Adrenal gland (tissue), 19 donors: ENCODE measurements at places on chromosomes 2 and 18. TPM values are rescaled to one million over a fixed set of nuclear protein-coding genes. Genes with fewer than 3 reads are reported as not detected.

DNA sequence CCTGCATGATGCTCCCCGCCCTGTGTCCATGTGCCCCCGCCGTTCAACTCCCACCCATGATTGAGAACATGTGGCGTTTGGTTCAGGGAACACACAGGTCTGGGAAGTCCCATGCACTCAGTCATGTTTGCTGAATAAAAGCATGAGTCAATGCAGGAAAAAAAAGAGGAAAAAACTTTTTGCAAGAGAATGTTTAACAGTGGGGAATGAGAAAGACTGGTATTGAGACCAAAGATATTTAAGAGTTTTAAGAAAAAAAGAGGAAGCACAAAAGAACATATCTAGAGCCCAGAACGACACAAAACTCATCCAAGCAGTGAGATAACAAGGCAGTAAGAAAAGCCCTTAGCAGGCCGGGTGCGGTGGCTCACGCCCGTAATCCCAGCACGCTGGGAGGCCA lies 279.2 kb upstream of the THSD7B start:
- H3K36me3 ChIP-seq = no peaks in the 10 kb centered on the region
- no peaks in the 10 kb centered on the region for H3K27me3 ChIP-seq
- no peaks in the 10 kb centered on the region for H3K4me1 ChIP-seq
- DNase-seq = no peak
- H3K4me3 ChIP-seq = no peak overlapping the region

DNA sequence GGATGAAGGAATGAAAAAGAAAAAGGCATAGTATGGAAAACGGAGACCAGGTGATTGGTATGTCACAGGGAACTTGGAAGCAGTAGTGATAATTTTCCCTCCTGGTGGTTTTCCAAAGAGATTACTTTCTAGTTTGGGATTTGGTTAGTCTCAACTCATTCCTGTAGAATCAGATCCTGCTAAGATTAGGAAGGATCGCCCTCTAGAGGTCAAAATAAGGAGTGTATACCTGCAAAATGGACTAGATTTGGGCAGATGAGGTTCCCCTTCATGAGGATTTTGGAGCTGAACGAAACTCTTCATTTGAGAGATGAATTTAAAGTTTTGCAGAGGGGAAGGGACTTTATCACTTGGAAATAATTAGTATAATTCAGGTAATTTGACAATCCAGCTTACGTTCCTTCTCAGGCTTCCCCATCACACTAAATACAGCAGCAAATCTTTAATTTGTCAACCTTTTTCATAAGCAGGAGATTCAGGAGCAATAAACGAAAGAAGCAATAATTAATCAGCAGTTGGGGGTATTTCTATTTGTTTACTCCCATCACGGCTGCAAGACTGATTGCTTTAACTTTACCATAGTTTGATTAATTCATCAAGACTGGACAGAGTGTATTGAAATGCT lies 65.2 kb downstream of the CCDC195 start:
- no peaks in the 10 kb centered on the region for H3K4me1 ChIP-seq
- no peaks in the 10 kb centered on the region for H3K27me3 ChIP-seq
- H3K36me3 ChIP-seq = no peaks in the 10 kb centered on the region
- no peak for DNase-seq

DNA sequence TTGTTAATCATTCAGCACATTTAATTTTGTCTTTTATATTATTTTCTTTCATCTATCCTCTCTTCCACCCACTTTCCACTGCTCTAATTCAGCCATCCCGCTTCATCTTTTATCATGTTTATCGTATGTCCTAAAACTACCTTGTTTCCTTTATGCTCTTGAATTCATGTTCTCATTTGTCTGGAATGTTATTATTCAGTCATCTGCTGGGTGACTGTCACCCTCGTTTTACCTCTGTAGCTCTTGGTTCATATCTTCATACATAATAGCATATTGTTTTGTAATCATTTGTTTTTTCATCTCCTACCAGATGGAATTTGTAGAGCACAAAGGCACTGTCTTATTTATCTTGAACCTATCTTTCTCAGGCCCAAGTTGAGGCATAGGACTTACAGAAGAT lies 37.0 kb downstream of the SMCHD1 start:
- no peak overlapping the region for H3K27ac ChIP-seq
- H3K4me1 ChIP-seq = no peaks in the 10 kb centered on the region
- no peak overlapping the region for H3K4me3 ChIP-seq

- H3K27ac ChIP-seq = no peak overlapping the region
- H3K4me1 ChIP-seq = no peaks in the 10 kb centered on the region
- no peaks in the 10 kb centered on the region for H3K27me3 ChIP-seq
Measured at GRCh38 chr2:197613509-197613987, 61.8 kb downstream of the RFTN2 start.

GRCh38 chr2:47747878-47748277 lies 35.1 kb upstream of the MSH6 start:
- H3K36me3 ChIP-seq = no peaks in the 10 kb centered on the region
- no peak overlapping the region for H3K27ac ChIP-seq
- H3K27me3 ChIP-seq = no peaks in the 10 kb centered on the region
- no peak overlapping the region for H3K4me3 ChIP-seq
- no peak for DNase-seq

GRCh38 chr2:240701736-240702639 lies 10.3 kb downstream of the AQP12A start:
- peaks cover 15% of the 10 kb centered on the region for H3K27me3 ChIP-seq
- DNase-seq = no peak
- H3K4me1 ChIP-seq = no peaks in the 10 kb centered on the region
- no peaks in the 10 kb centered on the region for H3K36me3 ChIP-seq
- no peak overlapping the region for H3K4me3 ChIP-seq

DNA sequence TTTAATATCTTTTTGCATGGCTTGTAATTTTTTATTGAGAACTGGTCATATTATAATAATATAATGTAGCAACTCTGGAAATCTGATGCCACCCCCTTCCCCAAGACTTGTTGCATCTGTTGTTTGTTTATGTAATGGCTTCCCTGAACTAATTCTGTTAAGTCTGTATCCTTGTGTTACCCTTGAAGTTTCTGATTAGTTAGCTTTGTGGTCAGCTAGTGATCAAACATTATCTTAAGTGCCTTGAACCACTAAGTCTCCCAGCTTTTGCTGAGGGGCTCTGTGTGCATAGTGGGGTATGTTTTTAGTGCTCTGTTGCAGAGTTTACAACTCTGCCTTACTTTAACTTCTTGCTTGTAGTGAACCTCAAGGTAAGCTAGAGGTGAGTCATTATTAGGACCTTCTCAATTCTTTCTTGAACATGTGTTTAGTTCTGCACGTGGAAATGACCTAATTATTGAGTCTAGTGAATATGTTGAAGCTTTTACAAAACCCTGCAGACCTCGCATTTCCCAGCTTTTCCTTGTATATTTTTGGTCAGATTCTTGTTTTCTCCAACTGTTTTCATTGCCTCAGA lies 24.8 kb downstream of the SMCHD1 start:
- no peak overlapping the region for H3K4me3 ChIP-seq
- H3K27ac ChIP-seq = no peak overlapping the region
- no peaks in the 10 kb centered on the region for H3K27me3 ChIP-seq
- H3K36me3 ChIP-seq = no peaks in the 10 kb centered on the region
- no peak for DNase-seq
- no peaks in the 10 kb centered on the region for H3K4me1 ChIP-seq

- H3K4me3 ChIP-seq = no peak overlapping the region
- peak overlapping the region; percentile 88 for H3K27ac ChIP-seq
- DNase-seq = no peak
- H3K27me3 ChIP-seq = no peaks in the 10 kb centered on the region
- no peaks in the 10 kb centered on the region for H3K36me3 ChIP-seq
Measured at GRCh38 chr2:175005733-175006264, 618 bp upstream of the CHN1 start.

DNA sequence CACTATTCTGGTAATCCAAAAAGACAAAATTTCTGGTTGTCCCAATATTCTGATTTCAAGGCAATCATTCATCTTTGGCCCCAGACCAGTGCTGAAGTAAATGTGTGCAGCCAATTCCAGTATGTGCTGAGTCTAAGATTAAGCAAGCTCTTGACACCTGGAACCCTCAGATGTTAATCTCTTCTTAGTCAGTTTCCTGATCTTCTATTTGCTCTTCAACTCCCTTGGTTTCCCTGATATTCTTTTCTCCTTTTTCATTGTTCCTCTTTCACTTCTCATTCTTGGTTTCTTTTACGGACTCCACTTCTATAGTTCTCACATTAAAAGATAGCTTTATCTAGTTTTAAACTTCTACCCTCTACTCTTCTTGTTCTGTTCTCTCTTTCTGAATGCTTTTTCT lies 445.7 kb upstream of the FANCL start:
- no peak overlapping the region for H3K27ac ChIP-seq
- H3K27me3 ChIP-seq = no peaks in the 10 kb centered on the region
- H3K36me3 ChIP-seq = no peaks in the 10 kb centered on the region
- H3K4me3 ChIP-seq = no peak overlapping the region
- DNase-seq = no peak

DNA sequence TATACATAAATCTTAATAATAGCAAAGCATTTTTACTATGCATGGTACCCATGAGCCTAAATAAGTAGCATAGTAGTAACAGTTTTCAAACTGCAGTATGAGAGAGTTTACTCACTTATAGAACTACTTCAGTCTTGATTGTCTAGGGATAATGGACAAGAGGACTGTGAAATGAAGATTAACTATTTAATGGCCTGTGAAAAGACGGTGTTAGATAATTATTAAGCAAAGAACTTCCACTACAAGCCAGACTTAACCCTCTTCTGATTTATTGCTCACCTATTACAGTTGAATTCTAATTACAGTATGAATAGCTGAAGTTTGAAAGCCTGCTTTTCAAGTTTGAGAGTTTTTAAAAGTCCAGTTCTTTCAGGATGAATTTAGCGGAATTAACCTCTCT lies 18.9 kb downstream of the PIK3C3 start:
- DNase-seq = no peak
- no peaks in the 10 kb centered on the region for H3K36me3 ChIP-seq
- no peak overlapping the region for H3K4me3 ChIP-seq
- no peak overlapping the region for H3K27ac ChIP-seq
- H3K4me1 ChIP-seq = peaks cover 6% of the 10 kb centered on the region
- H3K27me3 ChIP-seq = no peaks in the 10 kb centered on the region

DNA sequence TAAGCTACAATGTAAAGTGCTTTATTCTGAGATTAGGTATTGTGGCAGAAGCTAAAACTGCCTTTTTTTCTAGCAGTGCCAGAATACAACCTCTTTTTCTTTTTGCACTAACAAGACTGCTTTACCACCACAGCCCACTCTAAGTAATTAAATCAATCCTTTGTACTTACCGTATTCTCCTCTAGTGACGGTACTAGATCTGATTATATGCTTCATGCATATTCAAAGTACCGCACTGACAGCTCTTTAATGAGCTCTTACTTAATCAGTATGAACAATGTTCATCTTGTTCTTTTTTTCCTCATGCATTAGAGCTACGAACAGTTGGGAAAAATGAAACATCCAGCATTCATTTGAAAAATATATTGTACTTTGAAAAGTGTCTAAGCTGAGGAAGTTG lies 16.1 kb upstream of the OTX1 start:
- no peak for DNase-seq
- no peak overlapping the region for H3K4me3 ChIP-seq
- H3K4me1 ChIP-seq = no peaks in the 10 kb centered on the region
- no peaks in the 10 kb centered on the region for H3K27me3 ChIP-seq
- H3K27ac ChIP-seq = no peak overlapping the region

GRCh38 chr18:76433788-76434187 lies 61.3 kb downstream of the ZNF516 start:
- peaks cover 20% of the 10 kb centered on the region for H3K36me3 ChIP-seq
- no peak overlapping the region for H3K4me3 ChIP-seq
- DNase-seq = no peak

DNA sequence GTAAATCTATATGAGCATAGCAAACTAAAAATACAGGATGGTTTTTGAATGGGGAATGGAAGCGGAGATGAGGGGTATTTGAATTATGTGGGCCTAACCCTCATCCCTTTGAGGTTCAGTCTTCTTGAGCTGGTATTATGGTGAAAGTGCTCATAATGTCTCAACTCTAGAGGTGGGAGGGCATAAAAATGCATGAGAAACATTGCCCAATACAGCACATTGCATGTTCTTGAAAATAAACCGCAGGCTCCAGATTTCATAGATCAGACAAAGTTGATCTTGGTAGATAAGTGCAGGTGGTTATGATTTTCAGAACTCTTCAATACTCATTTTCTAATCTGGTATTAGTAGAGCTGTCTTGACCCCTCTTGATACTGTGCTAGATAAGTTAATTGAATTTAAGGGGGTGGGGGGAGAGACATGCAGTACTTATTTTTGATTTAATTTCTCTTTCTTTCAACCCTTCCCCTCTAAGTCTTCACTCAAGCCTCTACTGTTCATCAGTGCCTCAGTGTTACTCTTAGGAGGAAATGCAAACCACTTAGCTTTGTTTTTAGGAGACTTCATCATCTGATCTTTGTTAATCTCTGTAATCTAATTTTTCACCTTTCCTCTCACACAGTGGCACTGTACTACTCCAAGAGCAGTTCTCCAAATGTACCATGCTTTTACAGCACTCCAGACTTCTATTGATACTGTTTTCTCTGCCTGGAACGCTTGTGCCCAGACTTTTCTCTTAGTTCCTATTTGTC lies 22.2 kb downstream of the XRCC5 start:
- H3K4me3 ChIP-seq = no peak overlapping the region
- no peaks in the 10 kb centered on the region for H3K27me3 ChIP-seq
- no peak overlapping the region for H3K27ac ChIP-seq

DNA sequence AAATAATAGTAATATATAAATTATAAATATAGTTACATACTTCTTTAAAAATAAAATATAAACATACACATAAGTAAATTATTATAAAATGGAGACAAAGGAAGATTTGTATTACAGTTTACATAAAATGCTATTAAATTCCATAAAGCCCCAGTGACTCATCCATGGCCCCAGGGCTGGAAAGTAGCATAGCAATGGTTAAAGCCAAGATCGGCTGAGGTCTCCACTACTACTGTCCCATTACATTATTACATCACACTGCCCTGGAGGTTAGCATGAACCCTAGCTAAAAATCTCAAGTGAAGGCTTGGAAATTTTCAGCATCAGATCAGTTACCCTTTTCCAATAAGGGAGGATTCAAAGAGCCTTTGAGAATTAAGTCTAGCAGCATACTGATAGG lies 936.2 kb downstream of the DSC3 start:
- no peak overlapping the region for H3K27ac ChIP-seq
- no peak overlapping the region for H3K4me3 ChIP-seq
- no peak for DNase-seq
- no peaks in the 10 kb centered on the region for H3K36me3 ChIP-seq
- H3K4me1 ChIP-seq = no peaks in the 10 kb centered on the region

DNA sequence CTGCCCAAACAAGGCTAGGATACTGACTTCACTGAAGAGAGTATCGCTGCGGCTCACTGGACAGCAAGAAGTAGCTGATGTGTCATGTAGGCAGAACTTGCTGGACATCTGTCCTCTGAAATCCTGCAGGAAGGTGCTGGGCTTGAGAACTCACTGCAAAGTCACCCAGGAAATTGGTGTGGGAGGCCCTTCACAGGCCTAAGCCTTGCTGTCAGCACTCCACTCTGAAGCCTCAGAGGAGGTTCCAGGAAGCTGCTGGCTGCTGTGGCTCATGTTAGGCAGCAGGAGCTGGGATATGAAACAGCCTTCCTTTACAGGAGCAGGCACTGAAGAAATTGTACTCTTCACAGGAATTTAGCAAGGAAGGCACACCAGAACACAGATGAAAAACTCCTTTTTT lies 88.3 kb upstream of the CCDC68 start:
- DNase-seq = no peak
- no peaks in the 10 kb centered on the region for H3K4me1 ChIP-seq
- no peaks in the 10 kb centered on the region for H3K36me3 ChIP-seq
- H3K27ac ChIP-seq = no peak overlapping the region
- H3K27me3 ChIP-seq = no peaks in the 10 kb centered on the region

The SLC4A3 gene
- 13.8 TPM for total RNA-seq

The SERPINB13 gene
- not detected for total RNA-seq

The ALK gene
- total RNA-seq = not detected

The PLEKHM3 gene
- 18.0 TPM for total RNA-seq

The SETBP1 gene
- 11.2 TPM for total RNA-seq

The FOXI3 gene
- not detected for total RNA-seq

The RELCH gene
- 45.5 TPM for total RNA-seq

The RNMT gene
- 23.8 TPM for total RNA-seq

The CHN1 gene
- total RNA-seq = 40.0 TPM

The OTX1 gene
- not detected for total RNA-seq

The CTIF gene
- total RNA-seq = 35.7 TPM
